Suppressor macrophage treated with lipopolysaccharide for 4 hours (primary cell): ENCODE measurements at places on chromosomes 3 and 15.

GRCh38 chr3:78041486-78041885, 1001.6 kb downstream of the ROBO2 start:
- no peak for DNase-seq

DNA sequence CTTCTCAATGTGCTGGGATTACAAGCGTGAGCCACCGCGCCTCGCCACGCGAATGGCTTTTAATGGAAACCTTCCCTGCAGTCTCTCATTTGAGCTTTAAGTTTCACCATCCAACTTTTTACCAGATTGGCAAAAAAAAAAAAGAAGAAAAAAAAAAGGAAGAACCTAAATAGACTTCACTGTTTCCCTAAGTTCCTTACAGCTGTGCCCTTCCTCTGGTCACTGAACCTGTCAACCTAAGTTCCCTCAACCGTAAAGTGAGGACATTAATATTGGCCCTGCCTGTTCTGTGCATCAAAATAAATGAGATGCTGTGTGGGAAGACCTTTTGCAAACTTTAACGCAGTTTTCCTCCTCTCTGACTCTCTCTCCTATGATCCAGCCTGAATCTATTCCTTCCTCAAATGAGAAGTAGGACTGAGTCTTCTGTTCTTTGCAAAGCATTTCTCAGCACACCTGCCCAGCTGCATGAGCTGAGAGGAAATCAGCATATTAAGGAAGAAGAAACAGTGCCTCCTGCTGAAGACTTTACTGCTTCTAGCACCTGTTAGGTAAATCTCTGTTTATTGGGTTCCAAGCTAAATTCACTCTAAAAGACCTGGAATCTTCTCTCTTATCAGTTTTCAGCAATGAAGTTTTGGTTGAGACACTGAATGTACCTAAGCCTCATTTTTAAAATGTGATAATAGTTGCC, 99.6 kb upstream of the ETV5 start:
- no peak for DNase-seq

- no peak for DNase-seq
Observed at GRCh38 chr3:35733341-35733740, 94.0 kb downstream of the ARPP21 start.

DNA sequence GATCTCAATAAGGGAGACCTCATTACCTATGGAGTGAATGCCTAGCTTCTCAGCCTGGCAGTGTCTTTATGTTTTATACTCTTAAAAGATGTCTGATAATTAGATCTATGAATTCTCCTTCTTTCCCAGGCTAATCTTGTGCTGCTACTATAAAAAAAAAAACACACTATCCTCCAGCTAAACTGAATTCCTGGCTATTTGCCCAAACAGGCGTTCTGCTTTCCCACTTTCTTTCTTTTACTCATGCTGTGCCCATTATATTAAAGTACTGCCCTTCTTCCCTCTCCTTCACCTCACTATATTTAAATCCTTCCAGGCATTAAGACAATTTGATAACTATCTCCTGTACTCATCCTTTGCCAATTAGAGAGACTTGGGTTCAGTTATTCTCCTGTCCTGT, 1134.9 kb downstream of the ROBO2 start:
- DNase-seq: no peak

DNA sequence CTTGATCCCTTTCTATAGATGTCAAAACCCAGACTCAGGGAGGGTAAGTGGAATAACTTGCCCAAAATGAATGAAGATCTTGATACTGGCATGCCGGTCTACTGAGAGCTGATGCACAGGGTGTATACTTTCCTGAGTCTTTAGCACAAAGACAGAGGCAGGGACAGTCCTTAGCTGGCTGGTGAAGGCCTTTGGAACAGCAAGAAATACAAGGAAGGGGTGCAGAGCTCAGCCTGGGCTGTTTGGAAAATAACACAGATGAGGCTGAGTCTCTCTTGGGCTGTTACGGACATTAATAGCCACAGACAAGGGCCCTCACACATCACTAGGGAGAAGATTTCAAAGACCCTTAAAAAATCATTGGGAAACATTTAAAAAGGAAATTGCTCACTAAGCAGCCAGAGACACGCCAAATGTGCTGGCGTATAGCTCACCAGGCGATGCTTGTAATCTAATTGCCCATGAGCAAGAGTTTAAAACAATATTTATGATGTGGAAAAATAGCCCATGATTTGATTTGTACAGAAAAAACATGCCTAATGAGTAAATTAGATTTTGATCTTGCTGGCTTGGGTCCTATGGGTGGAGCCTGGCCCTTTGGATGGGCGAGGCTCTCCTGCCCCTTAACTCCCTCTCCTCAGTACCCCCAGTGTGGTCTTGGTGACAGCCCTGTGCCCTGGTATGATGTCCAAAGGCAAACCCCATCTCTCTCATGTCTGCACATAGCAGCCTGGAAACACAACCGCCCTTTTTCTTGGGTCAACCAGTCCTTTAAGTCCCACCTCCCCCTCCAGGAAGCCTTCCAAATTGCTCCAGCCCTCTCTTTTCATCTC, 81.8 kb upstream of the MRPS22 start:
- DNase-seq: no peak
